GM18507 (cell line): ENCODE measurements at places on chromosomes 2 and 18.

DNA sequence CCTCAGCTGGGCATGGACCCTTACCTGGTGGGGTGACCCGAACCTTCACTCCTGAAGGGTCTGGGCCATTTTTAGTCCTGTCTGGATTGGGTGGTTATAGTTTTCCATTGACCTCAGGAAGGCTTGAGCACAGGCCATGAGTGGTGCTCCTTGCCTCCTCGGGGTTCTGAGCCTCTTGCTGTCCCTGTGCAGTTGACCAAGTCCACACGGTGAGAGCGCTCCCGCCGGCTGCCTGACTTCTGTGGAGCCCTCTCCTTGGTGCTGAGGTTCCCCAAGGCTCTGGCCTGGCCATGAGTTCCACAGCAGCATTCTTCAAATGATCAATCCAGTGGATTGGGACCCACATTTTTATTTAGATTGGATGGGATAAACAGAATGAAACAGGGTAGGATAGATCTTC, 159.5 kb downstream of the SEPTIN10 start:
- DNase-seq, result no peak

DNA sequence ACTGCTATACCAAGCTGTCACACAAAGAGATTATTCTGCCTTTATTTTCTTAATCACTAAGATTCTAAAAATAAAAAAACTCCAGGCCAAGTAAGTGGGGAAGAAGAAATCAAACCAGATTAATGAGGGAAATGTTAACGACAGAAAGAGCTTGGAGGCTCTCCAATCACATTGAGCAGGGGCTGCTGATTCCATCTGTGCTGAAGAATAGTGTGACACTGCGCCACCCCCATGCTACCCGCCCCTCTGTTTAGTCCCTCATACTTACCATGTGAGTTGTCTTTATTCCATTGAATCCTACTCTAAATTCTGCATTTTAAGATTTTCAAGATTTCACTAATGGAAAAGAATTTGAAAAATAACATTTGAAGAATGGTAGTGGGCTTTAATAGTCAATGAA, 998.0 kb upstream of the CDH2 start:
- DNase-seq, result no peak

GRCh38 chr2:25494616-25495015, 152.9 kb upstream of the DNMT3A start:
- DNase-seq, result no peak

GRCh38 chr2:54083021-54083420, 32.4 kb upstream of the ACYP2 start:
- no peak for DNase-seq

DNA sequence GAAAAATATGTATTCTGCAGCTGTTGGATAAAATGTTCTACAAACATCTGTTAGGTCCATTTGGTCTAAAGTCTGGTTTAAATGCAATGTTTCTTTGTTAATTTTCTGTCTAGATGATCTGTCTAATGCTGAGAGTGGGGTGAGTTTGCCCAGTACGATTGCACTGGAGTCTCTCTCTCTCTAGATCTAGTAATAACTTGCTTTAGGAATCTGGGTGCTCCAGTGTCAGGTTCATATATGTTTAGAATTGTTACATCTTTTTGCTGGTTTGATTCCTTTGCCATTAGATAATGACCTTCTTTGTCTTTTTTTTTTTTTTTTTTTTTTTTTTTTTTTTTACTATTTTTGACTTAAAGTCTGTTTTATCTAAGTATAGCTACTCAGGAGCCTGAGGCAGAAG, 10.4 kb downstream of the GCC2 start:
- DNase-seq, result no peak
